ENCODE measurements at places on chromosomes 11 and 22.

DNA sequence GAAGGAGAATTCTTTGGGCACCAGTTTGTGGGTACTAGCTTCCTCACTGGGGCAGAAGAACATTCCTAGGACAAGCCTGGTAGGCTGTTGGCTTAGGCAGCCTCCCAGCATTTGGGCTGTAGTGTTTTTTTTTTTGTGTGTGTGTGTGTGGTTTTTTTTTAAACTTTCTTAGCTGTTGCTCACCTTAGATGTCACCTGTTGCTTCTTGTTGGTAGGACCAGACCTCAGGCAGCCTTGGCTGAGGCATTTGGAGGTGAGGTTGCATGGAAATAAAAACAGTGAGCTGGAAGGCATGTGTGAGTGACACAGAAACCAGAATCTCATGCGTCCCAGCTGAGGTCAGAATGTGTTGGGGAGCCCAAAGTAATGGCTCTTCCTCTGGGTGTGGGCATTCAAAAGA is 21.3 kb downstream of the AMPD3 start:
- no peak for DNase-seq

DNA sequence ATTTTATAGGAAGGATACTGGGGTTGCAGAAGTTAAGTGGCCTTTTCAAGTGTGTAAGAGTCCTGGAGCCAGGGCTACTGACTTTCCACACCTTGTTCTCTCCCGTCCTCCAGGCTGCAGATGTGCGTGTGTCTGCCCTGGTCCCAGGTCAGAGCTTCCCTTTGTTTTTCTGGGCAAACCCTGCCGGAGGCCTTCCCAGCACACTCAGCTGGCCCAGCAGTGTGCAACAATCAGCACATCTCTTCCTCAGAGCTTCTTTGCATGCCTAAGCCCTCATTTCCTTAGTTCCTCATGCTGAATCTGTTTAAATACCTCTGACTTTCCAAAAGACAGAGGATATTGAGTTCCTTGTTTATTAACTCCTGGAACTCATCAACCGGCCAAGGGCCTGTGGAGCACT is 80.6 kb downstream of the KCNJ1 start:
- no peak for DNase-seq

GRCh38 chr11:58576887-58577471 is 1.3 kb upstream of the LPXN start:
- DNase-seq, result peak; percentile 11

GRCh38 chr11:94832604-94833235 is 64.6 kb downstream of the AMOTL1 start:
- no peak for DNase-seq

- no peak for DNase-seq
Measured at GRCh38 chr11:128803449-128804245, 63.4 kb downstream of the KCNJ1 start.

- DNase-seq, result no peak
Measured at GRCh38 chr11:58493676-58494075, 14.2 kb downstream of the OR5B21 start.

DNA sequence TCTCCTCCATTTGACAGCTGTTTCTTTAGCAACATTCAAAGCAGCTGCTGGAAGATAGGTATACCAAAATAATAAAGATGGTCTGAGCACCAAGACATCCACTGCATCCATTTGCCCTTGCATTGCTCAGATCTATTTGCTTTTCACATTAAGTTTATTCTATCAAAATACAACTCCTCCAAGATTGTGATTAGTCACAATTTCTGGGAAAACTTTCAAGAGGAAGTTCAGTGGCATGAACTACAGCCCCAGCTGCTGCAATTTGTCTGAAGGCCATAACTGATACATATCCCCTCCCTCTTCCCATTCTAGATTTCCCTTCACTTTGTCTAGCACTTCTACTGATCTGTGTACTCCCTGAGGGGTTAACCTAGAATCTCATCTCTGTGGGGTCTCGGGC is 117.5 kb upstream of the CEP126 start:
- no peak for DNase-seq

DNA sequence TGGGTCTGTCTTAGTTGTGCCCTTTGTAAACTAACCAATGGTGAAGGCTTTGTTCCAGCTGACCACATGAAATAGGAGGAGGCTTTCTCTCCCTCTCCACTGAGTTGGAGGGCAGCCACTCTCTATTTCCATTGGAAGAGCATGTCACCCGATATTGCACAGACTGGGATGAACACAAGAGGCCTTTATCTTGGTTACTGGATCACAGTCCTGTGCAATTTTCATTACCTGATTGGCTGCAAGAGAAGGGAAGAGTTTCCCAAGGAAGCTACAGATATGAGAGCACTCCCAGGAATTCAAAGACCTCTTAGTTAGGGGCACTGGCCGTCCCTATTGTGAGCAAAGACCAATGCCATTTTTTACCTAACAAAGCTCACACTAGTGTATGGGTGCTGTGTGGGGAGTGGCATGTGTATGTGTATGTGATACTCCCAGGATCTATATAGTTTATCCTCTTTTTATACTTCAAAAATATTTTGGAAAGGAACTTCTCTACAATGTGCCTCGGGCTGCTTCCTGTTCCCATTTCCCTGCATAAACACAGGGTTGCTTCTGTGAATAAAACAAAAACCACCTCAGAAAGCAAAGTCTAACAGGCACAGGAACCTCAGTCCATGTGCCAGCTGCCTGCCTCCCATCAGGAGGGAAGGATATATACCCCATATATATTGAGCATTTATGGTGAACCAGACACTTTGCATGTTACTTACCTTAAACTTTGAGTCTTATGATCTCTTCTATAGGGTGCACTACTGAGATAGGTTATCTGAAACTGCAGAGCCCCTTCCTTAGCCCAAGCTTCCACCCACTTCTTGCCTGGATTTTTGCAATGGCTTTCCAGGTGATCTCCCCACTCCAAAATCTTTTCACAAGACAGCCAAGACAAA is 126.5 kb downstream of the RASSF10 start:
- DNase-seq, result no peak

- no peak for DNase-seq
Measured at GRCh38 chr11:86888164-86889000, 66.8 kb downstream of the FZD4 start.

DNA sequence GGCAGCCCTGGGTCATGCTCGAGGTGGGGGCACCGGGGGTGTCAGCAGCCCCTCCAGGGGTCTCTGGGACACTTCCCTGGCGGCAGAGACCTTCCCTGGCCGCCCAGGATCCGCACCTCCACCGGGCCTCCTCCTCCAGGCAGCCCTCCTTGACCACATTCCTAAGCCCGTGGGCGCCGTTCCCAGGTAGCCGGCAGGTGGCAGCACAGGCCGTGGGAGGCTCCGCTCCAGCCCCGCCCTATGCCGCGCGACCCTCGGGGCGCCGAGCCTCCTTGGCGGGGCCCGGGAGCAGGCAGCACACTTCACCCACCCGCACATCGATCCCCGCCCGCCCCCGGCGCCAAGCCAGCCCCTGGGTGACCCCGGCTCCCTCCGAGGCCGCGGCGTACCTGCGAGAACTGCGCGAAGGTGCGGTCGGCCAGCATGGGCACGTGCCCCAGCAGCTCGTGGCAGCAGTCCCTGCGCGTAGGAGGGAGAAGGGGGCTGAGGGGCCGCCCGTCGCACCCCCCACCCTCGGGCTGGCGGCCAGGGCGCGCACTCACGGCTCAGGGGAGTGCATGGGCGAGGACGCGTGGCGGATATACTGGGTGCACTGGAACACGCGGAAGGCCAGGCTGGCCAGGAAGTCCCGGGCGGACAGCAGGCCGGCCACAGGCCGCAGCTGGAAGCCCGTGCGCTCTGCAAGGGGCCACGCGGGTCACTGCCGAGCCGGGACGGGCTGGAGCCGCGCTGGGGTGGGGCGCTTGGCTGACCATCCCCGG is 5.3 kb upstream of the INS start:
- DNase-seq, result no peak

DNA sequence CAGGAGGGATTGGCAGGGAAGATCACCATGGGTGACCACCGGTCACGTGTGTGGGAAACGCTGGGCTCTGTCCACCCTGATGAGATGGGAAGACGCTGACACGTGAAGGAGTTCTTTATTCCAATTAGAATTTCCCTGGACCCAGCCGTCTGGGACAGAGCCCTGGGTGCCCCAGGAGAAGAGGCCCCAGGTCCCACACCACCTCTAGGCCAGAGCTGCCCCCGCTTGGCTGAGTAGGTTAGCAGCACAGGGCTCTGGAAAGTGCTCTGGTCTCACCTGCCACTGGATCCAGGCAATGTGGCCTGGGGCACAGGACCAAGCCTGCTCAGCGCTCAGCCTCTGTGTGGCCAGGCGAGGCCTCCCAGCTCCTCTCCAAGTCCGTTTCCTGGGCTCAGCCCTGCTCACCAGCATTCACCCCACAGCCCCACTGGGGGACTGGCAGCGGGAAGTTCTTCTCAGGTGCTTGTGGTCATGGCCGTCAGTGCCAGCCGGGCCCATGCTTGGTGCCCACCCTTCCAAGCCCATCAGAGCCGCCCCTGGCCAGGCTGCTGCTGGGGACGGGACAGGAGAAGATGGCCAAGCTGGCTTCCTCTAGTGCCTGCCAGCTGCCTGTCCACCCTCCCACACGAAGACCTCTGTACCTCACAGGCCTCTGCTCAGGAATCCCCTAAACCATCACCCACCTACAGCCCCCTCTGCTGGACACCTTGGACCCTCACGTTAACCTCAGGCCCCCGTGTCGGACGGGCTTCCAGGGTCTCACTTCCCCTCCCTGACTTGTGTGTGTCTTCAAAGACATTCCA is 62.5 kb upstream of the FGF3 start:
- DNase-seq, result no peak

DNA sequence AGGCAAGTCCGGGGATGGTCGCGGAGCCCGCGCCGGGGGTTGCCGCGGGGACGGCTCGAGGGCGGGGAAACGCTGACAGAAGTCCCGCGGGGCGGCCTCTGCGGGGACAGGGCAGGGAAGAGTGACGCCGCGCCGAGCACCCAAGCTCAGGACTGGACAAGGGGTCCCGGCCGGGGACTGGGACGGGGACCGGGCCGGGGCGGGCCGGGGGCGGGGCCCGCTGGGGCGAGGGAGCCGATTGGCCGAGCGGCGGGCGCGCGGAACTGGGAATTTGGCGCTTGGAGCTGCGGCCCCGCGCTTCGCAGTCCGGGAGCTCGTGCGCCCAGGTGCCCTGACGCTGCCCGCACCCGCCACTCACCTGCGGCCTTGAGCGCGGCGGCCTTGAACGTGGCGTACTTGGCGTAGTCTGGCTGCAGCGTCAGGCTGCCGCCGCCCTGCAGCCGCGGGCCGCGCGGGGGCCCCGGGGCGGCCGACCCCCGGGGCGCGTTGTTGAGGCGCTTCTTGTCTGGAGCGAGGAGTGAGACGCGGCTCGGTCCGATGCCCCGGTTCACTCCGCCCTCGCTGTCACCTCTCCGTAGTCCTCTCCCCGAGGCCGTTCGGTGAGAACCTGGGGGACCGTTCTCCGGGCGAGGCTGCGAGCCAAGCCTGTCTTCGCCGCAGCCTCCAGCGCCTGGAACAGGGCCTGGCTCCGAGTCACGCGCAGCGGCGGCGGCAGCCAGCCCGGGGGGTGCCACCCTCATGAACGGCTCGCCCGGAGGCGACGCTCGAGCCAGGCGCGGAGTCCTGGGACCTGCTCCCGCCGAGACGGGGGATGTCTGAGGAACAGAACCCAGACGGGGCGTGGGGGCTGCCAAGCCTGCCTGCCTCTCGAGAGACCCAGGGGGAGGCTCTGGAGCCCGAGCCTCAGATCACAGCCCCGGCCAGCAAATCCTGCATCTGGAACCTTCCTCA is 4.5 kb downstream of the SHISA8 start:
- DNase-seq, result no peak

- DNase-seq, result no peak
Measured at GRCh38 chr22:49589301-49589700, 238.4 kb downstream of the BRD1 start.

- no peak for DNase-seq
Measured at GRCh38 chr22:40180403-40180802, 2.7 kb downstream of the TNRC6B start.

- peak; percentile 14 for DNase-seq
Measured at GRCh38 chr11:2932850-2933251, 3.6 kb upstream of the PHLDA2 start.

- DNase-seq, result no peak
Measured at GRCh38 chr11:114122686-114123085, 63.2 kb downstream of the ZBTB16 start.

GRCh38 chr22:38820020-38820419 is 23.8 kb downstream of the NPTXR start:
- DNase-seq, result no peak

GRCh38 chr11:79078456-79078855 is 362.4 kb downstream of the TENM4 start:
- no peak for DNase-seq

DNA sequence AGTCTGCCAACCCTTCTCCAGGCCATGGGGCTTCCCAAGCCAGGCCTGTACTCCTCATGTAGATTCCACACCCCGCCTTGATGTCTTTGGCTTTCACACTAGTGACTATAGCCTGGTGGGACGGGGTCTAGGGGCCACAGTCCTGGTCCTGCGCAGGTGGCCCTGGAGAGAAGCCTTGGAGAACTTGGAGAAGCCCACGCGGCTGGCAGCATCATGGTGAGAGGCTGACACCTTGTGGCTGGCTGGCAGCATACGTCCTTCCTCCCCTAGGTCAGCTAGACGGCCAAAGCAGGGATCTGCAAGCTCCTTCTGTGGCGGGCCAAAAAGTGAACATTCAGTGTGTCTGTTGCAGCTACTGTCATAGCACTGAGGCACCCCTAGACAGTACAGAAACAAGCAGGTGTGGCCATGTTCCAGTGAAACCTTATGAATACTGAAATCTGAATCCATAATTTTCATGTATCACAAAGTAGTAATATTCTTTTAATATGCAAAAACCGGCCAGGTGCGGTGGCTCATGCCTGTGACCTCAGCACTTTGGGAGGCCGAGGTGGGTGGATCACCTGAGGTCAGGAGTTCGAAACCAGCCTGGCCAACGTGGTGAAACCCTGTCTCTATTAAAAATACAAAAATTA is 42.0 kb downstream of the FAM83F start:
- peak; percentile 79 for DNase-seq

- no peak for DNase-seq
Measured at GRCh38 chr11:353179-353873, 16.0 kb upstream of the B4GALNT4 start.

DNA sequence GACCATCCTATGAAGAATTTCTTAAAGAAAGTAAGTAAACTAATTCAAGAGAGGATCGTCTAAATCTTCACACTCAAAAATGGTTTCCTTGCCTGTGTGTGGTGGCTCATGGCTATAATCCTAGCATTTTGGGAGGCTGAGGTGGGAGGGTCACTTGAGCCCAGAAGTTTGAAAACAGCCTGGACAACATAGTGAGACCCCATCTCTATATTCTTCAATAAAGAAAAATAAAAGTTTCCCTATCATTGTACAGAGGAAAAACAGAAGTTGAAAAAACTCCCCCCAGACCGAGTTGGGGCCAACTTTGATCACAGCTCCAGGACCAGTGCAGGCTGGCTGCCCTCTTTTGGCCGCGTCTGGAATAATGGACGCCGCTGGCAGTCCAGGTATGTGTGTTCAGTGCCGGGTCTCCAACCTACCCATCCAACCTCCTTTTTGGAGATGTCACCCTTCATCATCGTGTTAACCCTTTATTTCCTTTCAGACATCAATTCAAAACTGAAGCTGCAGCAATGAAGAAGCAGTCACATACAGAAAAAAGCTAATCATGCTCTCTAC is 3.0 kb downstream of the RPS25 start:
- DNase-seq, result no peak

GRCh38 chr11:102669664-102670063 is 35.9 kb downstream of the MMP27 start:
- no peak for DNase-seq

Data from AML-193 (cell line).